Bronchial epithelial cell (primary cell): ENCODE measurements at places on chromosomes 5 and 9.

- DNase-seq: no peak
Measured at GRCh38 chr5:53974021-53974420, 336.4 kb downstream of the ARL15 start.

GRCh38 chr5:66621736-66622135, 25.5 kb downstream of the MAST4 start:
- DNase-seq: no peak

GRCh38 chr9:131012396-131012917, 3.5 kb downstream of the LAMC3 start:
- no peak for DNase-seq

GRCh38 chr5:136242611-136243010, 49.6 kb upstream of the SMIM32 start:
- DNase-seq: no peak

DNA sequence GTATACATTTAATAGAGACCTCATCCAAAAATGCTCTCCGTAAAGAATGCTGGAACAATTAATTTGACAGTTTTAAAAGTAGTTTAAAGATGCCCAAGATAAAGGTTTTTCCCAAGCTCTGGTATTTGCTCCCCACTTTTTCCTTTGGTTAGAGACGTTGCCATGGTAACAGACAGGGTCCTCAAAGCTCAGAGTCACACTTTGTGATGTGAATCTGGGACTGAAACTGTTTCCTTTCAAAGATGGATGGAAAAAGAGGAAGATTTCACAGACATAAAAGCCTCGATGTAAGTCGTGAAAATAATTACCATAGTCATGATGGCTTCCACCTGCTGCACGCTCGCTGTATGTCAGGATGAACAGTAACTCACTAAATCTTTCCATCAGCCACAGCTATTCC, 229.5 kb downstream of the MSX2 start:
- no peak for DNase-seq

GRCh38 chr5:42026446-42026845, 101.4 kb downstream of the FBXO4 start:
- no peak for DNase-seq

GRCh38 chr9:93874242-93874641, 80.9 kb downstream of the BARX1 start:
- no peak for DNase-seq

- no peak for DNase-seq
Measured at GRCh38 chr5:142324136-142324870, 518 bp downstream of the SPRY4 start.

- no peak for DNase-seq
Measured at GRCh38 chr9:68933434-68934328, 80.2 kb downstream of the PRKACG start.

DNA sequence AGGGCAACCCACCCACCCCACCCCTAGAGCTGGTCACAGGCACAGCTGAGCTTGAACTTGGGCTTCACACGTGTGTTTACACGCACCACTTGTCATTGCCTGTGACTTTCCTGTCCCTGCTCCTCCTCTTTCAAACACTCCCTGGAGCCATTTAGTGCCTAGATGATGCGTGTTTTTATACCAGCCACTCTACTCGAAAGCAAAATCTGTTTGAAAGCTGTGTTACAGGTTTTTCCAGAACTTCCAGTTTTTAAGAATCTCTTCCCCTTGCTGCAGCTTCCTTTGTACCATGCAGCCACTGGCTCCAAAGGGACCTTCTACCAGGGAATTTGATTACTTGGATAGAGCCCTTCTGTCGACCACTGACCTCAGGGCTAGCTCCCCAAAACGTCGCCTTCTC, 78.8 kb upstream of the SPRY4 start:
- peak; percentile 82 for DNase-seq

GRCh38 chr5:87268970-87269377, 1.3 kb downstream of the RASA1 start:
- DNase-seq: peak; percentile 18

GRCh38 chr9:77954666-77955015, 77.0 kb downstream of the GNAQ start:
- no peak for DNase-seq

- no peak for DNase-seq
Measured at GRCh38 chr5:59487068-59487686, 406.3 kb downstream of the PDE4D start.

DNA sequence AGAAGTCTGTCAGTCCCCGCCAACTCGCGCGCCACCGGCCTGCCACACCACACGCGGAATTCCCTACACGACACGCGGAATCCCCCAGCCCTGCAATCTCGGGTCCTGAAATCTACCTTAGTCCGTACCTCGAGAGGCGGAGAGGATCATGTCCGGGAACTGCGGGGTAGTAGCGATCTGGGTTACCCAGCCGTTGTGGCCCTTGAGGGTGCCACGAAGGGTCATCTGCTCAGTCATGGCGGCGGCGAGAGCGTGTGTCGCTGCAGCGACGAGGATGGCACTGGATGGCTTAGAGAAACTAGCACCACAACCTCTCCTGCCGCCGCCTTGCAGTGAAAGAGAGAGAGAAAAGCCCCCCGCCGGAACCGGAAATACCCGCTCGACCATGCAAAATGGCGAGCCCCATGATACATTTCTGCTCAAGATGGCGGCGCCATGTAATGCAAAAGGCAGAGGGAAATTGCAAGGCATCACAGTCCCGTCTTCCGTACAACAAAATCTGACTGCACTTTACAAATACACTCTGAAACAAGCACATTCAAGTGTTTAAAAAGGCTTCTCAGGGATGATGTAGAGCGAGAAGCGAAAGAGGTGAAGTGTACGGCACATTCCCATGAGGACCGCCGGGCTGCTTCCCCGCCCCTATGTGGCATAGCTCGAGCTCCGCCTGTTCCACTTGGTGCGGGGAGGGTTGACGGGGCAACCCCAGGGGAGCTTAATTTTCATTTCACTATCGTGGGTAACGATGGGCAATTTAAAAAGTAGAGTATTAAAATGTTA, at the start of gene RACK1:
TSS of gene RACK1 (minus strand) at position 343 of the 780 bp plus-strand sequence. CDS start at position 237, 106 bp downstream.
- DNase-seq: peak; percentile 72

- DNase-seq: no peak
Measured at GRCh38 chr9:130143958-130144366, 28.2 kb upstream of the NCS1 start.

- DNase-seq: no peak
Measured at GRCh38 chr5:61701877-61702602, 370.0 kb downstream of the ZSWIM6 start.

DNA sequence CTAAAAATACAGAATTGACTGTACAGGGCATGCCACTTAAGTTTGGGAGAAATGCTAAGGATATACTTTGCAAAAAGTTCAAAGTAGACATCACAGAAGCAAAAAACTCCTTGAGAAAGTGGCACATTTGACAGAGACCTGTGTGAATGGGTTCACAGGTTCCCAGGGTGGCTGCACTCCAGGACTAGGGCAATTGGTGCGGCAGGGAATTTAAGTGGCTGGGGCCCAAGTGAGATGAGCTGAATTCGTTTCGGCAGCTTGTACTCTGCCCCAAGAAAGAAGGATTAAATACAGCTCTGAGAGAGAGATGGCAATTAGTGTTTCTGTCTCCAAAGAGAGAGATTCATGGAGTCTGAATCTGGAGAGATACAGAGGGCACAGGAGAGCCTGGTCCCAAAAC, 280.1 kb downstream of the FBXL17 start:
- no peak for DNase-seq

DNA sequence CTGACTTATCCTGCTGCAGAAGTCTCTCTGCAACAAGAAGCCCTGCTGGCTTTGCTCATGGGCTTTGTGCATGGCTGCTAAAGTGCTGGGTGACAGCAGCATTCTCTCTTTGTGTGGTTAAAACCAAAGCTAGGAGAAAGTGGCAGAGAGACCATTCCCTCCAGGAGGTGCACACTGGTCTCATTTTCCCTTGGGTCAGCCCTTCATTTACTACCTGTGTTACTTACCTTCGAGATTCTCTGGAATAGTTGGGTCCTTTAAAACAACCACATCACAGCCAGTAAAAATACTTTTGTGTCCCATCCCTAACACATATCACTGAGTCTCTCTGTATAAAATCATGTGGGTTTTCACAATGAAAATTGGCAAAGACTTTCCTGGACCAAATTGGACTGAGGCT, 315.5 kb downstream of the IRX1 start:
- DNase-seq: no peak

- no peak for DNase-seq
Measured at GRCh38 chr5:80039650-80040049, 4.5 kb downstream of the THBS4 start.

DNA sequence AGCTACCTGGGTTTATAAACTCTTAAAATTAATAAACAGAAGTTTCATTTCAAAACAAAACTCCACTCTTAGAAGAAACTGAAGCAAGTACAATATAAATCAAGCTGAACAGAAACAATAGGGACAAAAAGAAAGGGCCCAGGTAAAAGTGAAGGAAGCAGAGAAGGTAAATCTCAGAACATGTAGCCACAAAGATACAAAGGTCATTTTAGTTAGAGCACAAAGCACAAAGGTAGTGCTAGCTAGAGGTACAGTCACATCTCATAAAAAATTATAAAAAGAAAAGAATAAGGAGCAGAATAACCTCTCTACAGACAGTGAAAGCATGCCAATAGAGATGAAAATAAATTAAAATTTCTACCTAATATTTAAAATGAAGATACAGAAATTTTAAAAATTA, 90.4 kb upstream of the C5orf63 start:
- DNase-seq: no peak

DNA sequence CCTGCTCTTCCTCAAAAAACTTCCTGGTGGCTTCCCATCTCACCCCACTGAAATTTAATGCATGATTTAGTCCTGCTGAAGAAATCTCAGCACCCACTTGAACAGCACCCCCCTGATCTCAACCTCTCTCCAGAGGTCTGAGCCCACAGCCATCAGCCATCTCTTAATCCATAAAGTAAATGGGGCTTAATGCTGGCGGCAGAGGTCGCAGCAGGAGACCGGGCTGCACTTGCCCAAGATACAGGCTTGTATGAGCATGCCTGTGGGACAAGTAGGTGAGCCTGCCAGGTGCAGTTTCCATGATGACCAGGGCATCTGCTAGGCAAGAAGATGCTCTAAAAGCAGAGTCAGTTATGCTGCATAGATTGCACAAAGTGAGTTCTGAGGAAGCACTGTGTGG, 52.4 kb upstream of the CTXN3 start:
- peak; percentile 12 for DNase-seq

DNA sequence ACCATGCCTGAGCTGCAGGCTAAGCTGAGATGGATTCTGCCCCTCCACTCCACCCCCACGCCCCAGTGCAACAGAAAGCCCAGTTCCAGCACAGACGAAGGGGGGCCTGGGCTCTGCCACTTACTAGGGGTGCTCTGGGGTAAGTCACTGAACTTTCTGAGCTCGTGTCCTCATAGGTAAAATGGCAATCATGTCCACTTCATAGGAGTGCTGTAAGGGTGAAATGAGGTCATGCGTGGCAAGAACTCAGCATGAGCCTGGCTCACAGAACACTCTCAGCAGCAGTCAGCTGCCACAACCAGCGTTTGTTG, 8.4 kb upstream of the PSD2 start:
- DNase-seq: no peak

DNA sequence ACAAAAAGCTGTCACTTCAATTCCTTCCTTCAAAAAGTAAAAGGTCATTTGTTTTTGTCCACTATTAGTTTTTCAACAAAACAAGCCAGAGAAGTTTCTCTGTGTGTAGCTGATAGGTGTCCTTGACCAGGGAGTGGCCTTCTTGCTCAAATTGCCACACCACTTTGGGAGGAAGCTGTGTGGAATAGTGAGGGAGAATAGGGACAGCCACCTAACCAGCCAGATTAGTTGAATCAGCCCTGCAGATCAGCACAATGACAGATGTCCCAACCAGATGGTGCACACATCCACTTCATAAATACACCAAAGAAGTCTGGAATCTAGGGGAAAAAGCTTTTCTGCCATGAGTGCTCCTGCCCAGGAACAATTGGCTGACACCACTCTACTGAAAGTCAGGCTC, 37.2 kb downstream of the NREP start:
- DNase-seq: no peak

DNA sequence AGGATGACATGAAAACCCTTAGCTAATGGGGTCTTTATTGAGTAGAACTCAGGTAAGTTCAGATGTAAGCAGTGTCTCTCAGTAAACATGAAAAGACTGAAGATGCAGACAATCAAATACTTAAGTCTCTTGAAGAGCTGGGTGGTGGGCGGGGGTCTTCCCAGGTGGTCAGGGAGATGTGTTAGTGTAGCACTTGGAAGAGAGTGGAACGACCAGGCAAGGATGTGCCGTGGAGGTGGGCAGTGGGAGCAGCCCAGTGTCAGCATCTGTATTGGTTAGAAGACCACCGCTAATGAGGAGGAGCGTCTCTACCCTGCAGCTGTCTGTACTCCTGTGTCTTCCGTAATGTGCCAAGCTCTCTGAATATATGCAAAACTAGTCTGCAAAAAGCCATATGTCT, 4.4 kb downstream of the S1PR3 start:
- no peak for DNase-seq

DNA sequence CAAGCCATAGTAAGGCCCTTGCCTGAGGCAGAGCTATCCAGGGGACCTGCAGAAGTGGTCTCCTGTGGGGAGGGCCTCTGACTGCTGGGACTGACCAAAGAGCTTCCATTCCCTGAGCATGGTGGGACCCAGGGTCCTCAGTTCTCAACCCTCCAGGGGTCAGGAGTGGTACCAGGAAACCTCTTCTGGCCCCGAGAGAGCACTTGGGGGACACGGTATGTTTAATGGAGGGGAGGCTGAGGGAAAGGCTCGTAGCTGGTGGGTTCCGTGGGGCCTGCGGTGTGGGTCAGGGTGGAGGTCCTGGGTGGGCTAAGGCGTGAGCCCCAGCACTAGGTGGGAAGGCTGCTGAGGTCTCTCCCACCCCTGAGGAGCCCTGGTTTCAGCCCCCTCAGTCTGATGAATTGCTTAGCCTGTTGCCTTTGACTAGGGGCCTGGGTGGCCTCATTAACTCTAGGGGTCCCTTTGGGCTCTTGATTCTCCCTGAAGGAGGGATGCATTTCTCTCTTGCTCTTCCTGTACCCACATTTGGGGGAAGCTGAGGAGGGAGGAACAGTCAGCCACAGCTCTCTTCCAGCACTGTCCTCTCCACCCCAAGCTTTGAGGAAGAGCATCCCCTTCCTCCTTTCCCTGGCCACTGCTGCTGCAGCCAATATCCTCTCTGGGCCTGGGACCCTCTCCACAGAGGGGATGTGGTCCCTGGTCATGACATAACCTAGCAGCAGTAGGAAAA, 34.0 kb downstream of the CSF1R start:
- DNase-seq: no peak

- no peak for DNase-seq
Measured at GRCh38 chr9:107613321-107613720, 123.8 kb upstream of the KLF4 start.

GRCh38 chr9:129988607-129989361, 54.2 kb downstream of the FNBP1 start:
- DNase-seq: no peak

DNA sequence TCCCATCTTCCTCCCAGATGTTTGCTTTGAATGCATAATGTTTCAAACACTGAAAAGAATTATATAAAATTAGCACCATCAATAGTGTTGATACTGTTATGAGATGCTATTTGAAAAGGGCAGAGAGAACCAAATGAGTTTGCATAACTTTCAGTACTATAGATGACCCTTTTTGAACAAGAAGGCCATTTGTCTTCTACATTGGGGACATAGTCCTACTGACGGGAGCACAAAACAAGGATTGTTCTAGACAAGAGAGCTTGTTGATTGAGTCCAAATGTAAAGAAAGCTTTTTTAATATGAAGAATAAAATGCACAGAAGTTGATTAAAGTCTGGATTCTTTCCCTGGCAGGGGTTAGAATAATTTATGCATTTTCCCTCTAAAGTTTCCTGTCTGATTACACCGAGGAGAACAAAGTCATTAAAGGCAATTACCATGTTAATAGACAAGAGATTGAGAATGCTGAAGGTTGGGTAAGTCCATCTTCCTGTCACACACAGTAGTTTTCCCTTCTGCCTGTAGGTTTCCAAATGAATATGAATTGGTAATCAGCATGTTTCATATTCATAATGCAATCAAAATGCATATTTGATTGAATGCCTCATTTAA, 32.8 kb upstream of the ADCY2 start:
- no peak for DNase-seq
